H1 (cell line): ENCODE measurements at places on chromosomes 5 and 9. TPM values are rescaled to one million over a fixed set of nuclear protein-coding genes. Genes with fewer than 3 reads are reported as not detected.

SPOCK1 gene
- 14.0 and 18.1 TPM in 2 replicates for total RNA-seq

PRR7 gene
- total RNA-seq: 8.0 and 8.6 TPM in 2 replicates

SHISAL2B gene
- 8.6 and 10.6 TPM in 2 replicates for total RNA-seq

TCF7 gene
- total RNA-seq: 6.8 and 8.5 TPM in 2 replicates

TNFAIP8 gene
- 17.8 and 19.3 TPM in 2 replicates for total RNA-seq

ISL1 gene
- total RNA-seq: 0.19 TPM in 1 of 2 replicates, not detected in the other

CDH9 gene
- 0.54 and 0.73 TPM in 2 replicates for total RNA-seq

CRHBP gene
- total RNA-seq: not detected in 2 replicates

IL3 gene
- total RNA-seq: not detected in 2 replicates

GPR151 gene
- total RNA-seq: not detected in 2 replicates

GPR150 gene
- not detected in 2 replicates for total RNA-seq

NOTCH1 gene
- 55.6 and 60.9 TPM in 2 replicates for total RNA-seq

CAMK4 gene
- total RNA-seq: 6.3 and 8.3 TPM in 2 replicates

FBP2 gene
- not detected in 2 replicates for total RNA-seq

MACROH2A1 gene
- 92.3 and 102 TPM in 2 replicates for total RNA-seq

TRIM36 gene
- total RNA-seq: 14.1 and 16.5 TPM in 2 replicates

NME5 gene
- total RNA-seq: 0.63 and 0.89 TPM in 2 replicates

TRPM3 gene
- 9.7 and 10.9 TPM in 2 replicates for total RNA-seq

OCLN gene
- 76.3 and 85.5 TPM in 2 replicates for total RNA-seq
